Esophagus muscularis mucosa (tissue), 4 donors: ENCODE measurements at places on chromosomes 7 and 10.
A peak's percentile ranks its signal among the peaks of the same experiment; 100 is the strongest.

DNA sequence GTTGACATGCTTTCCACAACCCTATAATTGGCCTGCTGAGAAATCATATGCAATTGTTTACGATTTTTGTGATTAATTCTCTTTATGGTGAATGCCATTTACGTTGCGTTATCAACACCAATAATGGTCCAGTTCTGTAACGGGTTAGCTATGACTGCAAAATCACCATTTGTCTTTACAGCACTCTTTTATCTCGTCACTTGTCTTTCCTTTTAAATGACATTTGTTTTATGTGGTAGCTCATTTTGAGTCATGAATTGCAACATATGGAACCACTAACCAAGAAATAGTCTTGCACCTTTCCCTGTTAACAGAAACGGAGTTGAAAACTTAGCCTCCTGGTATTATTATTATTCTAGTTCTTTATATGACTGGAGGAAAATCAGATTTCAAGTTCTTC, 3.1 kb upstream of the KIAA1217 start:
- no peak for DNase-seq

- DNase-seq: no peak
Measured at GRCh38 chr10:82191653-82192052, 316.7 kb downstream of the NRG3 start.

GRCh38 chr7:69912846-69913245, 314.6 kb downstream of the AUTS2 start:
- DNase-seq: no peak

GRCh38 chr10:102460836-102461186, 9.5 kb upstream of the C10orf95 start:
- no peak for DNase-seq

- DNase-seq: no peak
Measured at GRCh38 chr7:68474661-68475216, 1123.5 kb upstream of the AUTS2 start.

DNA sequence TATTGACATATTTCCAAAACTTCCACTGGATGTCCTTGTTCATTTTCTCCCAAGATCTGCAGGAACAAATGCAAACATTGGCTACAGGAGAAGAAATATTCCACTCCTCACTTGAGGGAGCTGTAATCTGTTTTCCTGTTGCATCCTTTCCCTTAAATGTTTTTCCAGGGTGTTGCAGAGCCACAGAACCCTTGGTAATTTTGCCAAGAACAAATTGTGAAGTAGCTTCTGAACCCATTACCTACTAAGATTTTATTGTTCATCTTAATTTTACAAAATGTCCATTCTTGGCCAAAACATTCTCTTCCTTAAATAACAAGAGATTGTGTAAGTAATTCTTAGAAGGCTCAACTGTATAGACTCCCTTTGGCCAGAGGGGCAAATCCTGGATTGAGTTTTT, 177.0 kb downstream of the GNAT3 start:
- DNase-seq: no peak

- DNase-seq: no peak
Measured at GRCh38 chr7:42269161-42269560, 32.2 kb upstream of the GLI3 start.

- DNase-seq: no peak
Measured at GRCh38 chr10:110081911-110082310, 74.1 kb downstream of the ADD3 start.

GRCh38 chr10:93576888-93577287, 10.4 kb downstream of the FFAR4 start:
- DNase-seq: no peak

DNA sequence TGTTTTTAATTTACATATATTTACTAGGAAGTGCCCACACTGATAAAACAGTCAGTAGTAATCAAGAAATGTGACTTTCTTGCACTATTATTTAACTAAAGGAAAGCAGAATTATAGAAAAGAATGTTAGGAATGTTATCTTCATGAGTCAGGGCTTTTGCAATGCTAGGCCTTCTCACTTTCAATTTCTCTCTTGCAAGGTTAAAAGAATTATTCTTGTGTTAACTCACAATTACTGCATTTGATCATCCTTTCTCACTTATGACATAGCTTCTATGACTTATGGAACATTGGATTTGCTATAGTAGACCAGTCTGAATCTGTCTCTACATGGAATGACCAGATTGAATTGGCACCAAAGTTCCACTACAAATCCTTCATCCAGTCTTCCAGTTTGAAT, 192.4 kb downstream of the SDK1 start:
- DNase-seq: no peak

DNA sequence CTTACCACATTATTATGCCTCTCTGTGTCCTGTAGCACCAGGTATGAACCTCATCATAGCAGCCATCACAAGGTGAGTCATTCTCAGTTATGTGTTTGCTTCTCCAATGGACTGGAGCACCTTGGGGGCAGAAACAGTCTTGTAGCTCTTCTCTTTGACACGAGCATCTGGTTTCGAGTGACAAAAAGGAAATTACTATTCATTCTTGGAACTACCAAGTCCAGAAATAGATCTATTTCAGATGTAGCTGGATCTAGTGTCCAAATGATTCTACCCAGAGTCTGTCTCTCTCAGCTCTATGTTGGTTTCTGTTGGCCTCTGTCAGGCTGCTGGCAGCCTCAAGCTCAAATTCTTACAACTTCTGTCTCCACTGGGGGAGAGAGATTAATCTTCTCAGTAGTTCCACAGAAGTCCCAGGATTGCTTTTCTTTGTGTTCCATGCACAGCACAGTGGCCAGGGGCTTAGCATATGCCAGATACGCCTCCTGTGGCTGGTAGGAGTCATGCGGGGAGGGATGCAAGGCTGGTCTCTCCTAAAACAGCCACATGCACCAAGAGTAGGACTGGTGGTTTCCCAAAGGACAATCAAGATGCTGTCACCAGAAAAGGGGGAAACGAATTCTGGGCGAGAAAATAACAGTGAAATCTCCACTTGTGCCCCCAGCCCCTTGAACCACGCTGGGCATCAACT, 37.2 kb upstream of the PAPSS2 start:
- no peak for DNase-seq

- peak; percentile 87 for DNase-seq
Measured at GRCh38 chr10:89836840-89837164, 135.4 kb downstream of the KIF20B start.

- DNase-seq: no peak
Measured at GRCh38 chr7:4809666-4810065, 34.2 kb downstream of the AP5Z1 start.

DNA sequence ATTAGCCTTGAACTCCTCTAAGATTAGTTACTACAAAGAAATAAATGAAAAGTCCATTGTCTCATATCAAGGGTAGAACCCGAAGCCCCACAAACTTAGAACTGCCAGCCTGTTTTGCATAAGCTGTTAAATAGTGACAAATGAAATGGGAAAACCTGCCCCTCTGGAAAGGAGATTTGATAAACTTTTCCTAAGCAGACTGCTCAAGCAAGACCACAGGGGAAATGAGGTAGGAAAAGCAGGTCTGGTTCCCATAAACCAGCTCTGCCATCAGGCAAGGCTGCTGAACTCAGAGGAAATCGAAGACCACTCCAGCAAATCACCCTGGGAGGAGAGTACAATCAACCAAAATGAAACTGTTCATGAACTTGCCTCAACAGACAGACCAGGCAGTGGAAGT, 181.5 kb upstream of the AOAH start:
- no peak for DNase-seq

DNA sequence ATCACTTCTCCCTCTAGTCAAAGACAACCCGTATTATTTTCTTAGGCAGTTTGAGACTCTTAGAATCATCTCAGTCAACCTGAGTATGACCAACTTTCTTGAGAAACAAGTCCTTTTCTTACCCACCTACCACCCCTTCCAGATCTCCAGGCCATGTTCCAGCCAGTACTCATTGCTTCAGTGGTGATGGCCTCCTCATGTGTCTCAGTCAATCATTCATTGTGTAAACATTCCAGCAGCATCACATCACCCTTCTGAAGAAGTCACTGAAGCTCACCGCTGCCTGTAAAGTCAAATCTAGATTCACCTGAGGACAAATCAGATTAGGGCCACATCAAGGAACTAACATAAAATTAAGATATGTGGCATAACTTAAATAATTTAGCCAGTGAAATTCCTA, 467.2 kb upstream of the NRP1 start:
- no peak for DNase-seq

GRCh38 chr7:40749877-40750276, 615.1 kb downstream of the SUGCT start:
- no peak for DNase-seq

DNA sequence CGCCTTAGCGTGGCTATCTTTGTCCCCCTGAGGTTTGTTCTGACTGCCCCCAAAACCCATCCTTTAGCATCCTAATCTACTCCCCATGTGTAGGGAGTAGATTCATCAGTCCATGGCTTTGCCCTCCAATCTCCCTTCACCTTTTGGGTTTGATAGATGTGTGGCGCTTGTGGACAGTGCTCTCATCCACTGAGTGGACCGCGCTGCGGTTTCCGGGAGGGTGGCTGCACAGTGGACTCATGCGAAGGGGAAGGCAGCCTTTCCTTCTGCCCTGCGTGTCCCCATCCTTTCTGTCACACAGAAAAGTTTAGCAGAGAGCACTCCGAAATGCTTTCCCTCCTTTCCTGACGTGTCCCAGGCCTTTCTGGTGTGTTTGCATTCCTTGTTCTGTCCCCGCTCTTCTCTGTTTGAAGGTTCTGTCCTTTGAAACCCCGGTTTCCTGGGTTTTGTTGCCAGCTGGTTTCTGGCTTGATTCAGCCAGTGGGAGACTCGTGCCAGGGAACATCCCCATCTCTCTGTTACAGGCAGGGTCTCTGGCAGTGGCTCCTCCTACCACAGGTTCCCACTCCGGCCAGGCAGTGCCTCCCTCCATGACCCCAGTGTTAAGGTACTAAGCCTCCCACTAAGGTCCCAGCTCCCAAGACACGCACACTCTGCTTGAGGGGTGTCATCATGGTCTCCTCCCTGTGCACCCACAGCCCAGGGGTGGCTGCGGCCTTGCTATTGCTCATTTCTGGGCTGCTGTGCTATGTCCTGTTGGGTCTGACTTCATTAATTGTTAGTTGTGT, 547.7 kb upstream of the DPP6 start:
- DNase-seq: no peak

GRCh38 chr7:71652510-71652909, 520.6 kb downstream of the GALNT17 start:
- no peak for DNase-seq

DNA sequence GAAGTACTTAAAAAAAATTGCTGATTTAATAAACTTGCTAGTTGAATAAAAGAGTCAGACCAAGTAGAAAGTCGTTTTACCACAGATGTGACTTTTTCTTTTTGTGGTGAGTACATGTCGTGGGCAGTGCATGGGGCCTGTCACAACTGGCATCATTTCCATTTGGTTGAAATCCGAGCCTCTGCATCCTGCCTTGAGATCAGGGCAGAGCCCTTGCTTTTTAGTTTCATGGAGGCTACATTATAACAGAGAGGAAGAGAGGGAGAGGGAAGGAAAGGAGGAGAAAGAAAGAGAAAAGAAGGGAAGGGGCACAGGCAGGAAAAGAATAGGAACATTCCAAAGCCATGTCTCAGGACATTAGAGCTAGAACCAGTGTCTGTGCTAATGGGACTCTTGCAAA, 20.4 kb upstream of the INSYN2A start:
- DNase-seq: no peak

- no peak for DNase-seq
Measured at GRCh38 chr7:158407581-158408317, 179.9 kb downstream of the PTPRN2 start.

GRCh38 chr10:108421266-108421665, 1256.8 kb upstream of the SORCS1 start:
- no peak for DNase-seq

DNA sequence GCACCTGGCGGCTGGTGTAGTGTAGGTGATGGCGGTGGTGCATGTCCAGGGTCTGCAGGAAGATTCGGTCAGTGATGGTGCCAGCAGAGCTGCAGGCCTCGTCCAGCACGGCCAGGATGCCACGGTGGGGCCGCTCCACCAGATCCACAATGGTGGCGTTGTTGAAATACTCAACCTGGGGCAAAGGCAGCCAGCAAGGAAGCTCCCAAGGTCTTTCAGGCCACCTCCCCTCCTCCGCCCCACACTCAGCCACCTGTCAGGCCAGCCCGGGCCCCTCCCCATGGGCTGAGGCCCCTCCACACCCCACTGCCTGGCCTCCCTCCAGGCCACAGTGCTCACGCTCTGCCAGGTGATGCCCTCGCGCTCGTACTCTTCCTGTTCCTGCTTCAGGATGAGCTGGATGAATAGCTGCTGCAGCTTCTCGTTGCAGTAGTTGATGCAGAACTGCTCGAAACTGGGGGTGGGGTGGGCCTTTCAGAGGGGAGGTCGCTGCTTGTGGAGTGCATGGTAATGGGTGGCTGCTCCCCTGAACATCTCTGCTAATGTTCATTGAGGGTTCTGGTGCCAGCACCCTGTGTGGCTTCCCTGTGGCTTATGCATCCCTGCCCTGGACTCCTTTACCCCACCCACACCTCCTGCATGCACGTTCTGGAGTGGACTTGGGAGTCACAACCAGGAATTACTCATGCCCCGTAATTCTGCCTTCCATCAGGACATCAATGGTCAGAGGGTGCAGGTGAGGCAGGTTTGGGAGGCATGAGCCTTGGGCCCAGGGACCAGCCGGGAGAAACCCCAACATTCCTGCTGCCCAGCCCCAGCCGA, 8.9 kb downstream of the MYO1G start:
- no peak for DNase-seq

DNA sequence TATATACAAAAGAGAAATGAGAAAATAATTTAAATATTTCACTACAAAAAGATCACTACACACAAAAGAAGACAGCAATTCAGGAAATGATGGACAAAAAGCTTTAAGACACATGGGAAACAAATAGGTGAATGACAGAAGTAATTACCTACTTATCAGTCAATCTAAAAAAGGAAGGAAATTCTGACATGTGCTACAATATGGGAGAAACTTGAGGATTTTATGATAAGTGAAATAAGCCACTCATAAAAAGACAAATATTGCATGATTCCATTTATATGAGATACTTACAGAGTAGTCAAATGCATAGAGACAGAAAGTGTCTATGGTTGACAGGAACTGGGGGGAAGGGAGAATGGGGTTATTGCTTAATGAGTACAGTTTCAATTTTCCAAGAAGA, 339.2 kb downstream of the CALN1 start:
- DNase-seq: no peak

GRCh38 chr10:1363446-1364121, 307.4 kb downstream of the WDR37 start:
- DNase-seq: peak; percentile 64

GRCh38 chr7:49766966-49767365, 6.5 kb upstream of the VWC2 start:
- DNase-seq: no peak

GRCh38 chr7:94442639-94443038, 47.9 kb downstream of the COL1A2 start:
- DNase-seq: no peak

GRCh38 chr7:91446819-91447218, 182.6 kb downstream of the FZD1 start:
- DNase-seq: no peak
